ENCODE measurements at places on chromosomes 12 and 14. TPM values are rescaled to one million over a fixed set of nuclear protein-coding genes. Genes with fewer than 3 reads are reported as not detected.

LRRK2 gene
- 0.40 TPM for total RNA-seq

KCNMB4 gene
- 0.74 TPM for total RNA-seq

DNA sequence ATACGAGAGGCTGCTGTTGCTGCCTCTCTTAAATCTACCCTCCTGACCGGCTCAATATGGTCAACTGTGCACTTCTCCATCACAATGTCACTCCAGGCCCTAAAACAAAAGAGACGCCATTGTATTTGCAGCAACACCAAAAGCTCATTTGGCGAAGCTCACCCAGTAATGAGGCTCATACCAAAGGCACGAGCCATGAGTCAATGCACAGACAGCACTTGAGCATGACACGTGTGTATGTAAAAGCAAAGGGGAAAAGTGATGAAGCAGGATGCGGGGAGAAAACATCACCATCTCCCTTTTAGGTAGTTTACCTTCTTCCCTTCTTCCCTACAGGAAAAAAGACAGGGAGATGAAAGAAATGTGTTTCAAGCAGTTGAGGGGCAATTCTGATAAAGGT, 150.3 kb downstream of the FOXN3 start:
- H3K4me3 ChIP-seq: no peak overlapping the region
- peaks cover 8% of the 10 kb centered on the region for H3K4me1 ChIP-seq
- peaks cover 29% of the 10 kb centered on the region for H3K36me3 ChIP-seq
- no peaks in the 10 kb centered on the region for H3K27me3 ChIP-seq
- no peak for DNase-seq

GRCh38 chr12:6450869-6451347, 934 bp upstream of the TAPBPL start:
- H3K4me3 ChIP-seq: peak overlapping the region; percentile 98
- peaks cover 50% of the 10 kb centered on the region for H3K36me3 ChIP-seq
- no peaks in the 10 kb centered on the region for H3K27me3 ChIP-seq
- DNase-seq: peak; percentile 61
- H3K27ac ChIP-seq: peak overlapping the region; percentile 98
- peaks cover 52% of the 10 kb centered on the region for H3K4me1 ChIP-seq

GRCh38 chr14:80428171-80428570, 216.9 kb upstream of the DIO2 start:
- H3K36me3 ChIP-seq: no peaks in the 10 kb centered on the region
- H3K4me1 ChIP-seq: no peaks in the 10 kb centered on the region
- H3K27me3 ChIP-seq: no peaks in the 10 kb centered on the region
- no peak overlapping the region for H3K4me3 ChIP-seq

DNA sequence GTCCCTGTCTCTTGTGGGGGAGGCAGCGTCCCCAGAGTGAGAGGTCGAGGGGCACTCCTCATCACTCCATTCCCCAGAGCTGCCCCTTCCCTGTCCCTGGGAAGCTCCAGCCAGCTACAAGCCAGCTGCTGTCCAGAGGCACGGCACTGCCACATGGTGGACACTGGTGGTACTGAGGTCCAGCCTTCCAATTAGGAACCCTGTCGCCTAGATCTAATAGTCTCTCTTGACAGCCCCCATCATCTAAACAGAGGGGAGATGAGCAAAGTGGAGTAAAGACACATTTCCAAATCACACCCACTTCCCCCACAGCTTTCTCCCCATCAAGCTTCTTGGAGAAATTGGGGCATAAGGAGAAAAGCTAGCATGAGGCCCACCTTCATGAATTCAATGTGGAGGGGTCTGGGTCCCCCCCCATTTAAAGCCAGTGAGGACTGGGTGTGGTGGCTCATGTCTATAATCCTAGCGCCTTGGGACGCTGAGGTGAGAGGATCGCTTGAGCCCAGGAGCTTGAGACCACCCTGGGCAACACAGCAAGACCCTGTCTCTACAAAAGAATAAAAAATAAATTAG, 2.1 kb upstream of the INHBE start:
- H3K27me3 ChIP-seq: no peaks in the 10 kb centered on the region
- DNase-seq: peak; percentile 70
- peaks cover 12% of the 10 kb centered on the region for H3K4me1 ChIP-seq
- H3K27ac ChIP-seq: peak overlapping the region; percentile 47

- no peak overlapping the region for H3K4me3 ChIP-seq
- no peaks in the 10 kb centered on the region for H3K36me3 ChIP-seq
- H3K27ac ChIP-seq: no peak overlapping the region
- peaks cover 4% of the 10 kb centered on the region for H3K27me3 ChIP-seq
- peaks cover 3% of the 10 kb centered on the region for H3K4me1 ChIP-seq
These were observed 28.7 kb downstream of the WNT5B start for GRCh38 chr12:1657688-1658087.

GRCh38 chr14:35331605-35332516, 39.7 kb downstream of the PSMA6 start:
- DNase-seq: no peak
- no peaks in the 10 kb centered on the region for H3K36me3 ChIP-seq
- H3K4me3 ChIP-seq: no peak overlapping the region
- peak overlapping the region; percentile 87 for H3K27ac ChIP-seq
- H3K27me3 ChIP-seq: no peaks in the 10 kb centered on the region
- peaks cover 29% of the 10 kb centered on the region for H3K4me1 ChIP-seq

- no peak overlapping the region for H3K4me3 ChIP-seq
- DNase-seq: no peak
- peaks cover 18% of the 10 kb centered on the region for H3K36me3 ChIP-seq
- no peak overlapping the region for H3K27ac ChIP-seq
- H3K27me3 ChIP-seq: no peaks in the 10 kb centered on the region
- H3K4me1 ChIP-seq: peaks cover 10% of the 10 kb centered on the region
These were observed 4.7 kb upstream of the KANSL2 start for GRCh38 chr12:48686615-48687334.
